ENCODE measurements at places on chromosomes 7 and 10.
A peak's percentile ranks its signal among the peaks of the same experiment; 100 is the strongest.

- DNase-seq: peak; percentile 46
Observed at GRCh38 chr10:97427571-97428179, 1.7 kb downstream of the PGAM1 start.

DNA sequence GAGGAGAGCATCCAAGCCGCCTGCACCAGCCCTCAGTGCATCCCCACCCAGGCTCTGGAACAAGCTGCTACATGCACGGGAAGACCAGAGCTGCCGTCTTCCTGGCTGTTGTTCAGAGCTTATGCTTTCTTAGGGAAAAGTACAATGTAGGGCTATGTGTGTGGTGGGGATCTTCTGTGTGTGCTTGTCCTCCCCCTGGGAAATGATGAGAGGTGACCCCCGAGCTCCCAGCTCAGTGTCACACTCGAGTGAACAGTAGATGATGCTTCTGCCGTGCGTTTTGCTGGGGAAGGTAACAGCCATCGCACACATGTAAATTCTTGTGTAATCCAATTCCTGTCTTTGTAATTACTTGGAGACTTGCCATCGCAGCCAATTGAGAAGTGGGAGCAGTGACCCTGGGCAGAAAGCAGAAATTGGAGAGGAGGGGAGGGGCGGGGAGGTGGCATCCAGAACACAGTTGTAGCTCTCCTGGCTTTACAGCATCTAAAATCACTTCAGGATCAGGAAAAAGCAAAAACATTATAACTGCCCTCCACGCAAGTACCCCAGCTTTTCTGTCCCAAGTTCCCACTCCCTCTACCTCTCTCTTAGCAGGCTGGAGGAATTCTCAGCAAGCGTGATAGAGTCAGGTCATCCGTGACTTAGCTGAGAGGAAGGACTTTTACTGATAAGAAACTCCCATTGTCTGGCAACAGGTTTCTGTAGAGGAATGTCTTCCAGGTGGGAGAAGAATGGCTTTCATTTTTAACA is 149.6 kb downstream of the TCF7L2 start:
- DNase-seq: no peak

DNA sequence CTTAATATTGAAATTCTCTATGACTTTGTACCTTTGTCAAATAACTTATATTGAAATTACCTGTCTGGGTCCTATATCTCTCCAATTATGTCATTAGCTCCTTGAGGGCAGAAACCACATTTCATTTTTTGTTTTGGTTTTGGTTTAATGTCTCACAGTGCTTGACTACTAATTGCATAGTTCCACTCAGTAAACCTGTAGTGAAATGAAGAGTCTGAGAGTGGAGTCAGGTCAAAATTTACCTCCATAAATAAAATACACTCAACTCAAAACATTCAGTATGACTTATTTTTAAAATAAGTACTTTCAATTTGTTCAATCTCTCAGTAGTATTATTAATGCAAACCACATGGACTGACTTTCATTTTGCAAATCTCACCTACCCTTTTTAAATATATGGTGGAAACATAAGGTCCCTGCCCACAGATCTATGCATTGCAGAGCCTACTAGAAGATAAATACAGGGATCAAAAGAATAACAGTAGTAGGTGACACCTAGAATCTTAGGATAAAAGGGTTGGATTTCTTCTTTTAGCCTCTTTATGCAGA is 32.5 kb downstream of the PDE1C start:
- no peak for DNase-seq

DNA sequence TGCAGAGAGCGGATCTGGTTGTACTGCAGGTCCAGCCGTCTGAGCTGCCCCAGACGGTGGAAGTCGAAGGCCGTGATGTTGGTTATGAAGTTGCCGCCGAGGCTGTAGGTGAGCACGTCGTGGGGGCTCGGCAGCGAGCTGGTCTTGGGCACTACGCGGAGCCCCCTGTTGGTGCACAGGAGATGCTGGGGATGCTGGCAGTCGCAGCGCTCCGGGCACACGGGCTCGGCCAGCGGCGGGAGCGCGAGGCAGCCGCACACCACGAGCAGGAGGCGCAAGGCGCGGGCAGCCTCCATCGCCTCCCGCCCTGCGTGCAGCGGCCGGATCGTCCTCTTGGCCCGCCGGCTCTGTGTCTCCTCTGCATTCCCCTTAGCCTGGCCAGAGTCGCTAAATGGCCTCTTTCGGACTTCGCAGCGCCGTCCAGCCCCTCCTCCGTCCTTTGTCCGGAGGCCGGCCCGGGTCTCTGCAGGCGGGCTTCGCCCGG is 337 bp downstream of the TRIL start:
- no peak for DNase-seq

GRCh38 chr10:110399965-110400933 is 95.5 kb upstream of the SMNDC1 start:
- no peak for DNase-seq

GRCh38 chr7:150992833-150993302 is 2.1 kb downstream of the NOS3 start:
- no peak for DNase-seq

DNA sequence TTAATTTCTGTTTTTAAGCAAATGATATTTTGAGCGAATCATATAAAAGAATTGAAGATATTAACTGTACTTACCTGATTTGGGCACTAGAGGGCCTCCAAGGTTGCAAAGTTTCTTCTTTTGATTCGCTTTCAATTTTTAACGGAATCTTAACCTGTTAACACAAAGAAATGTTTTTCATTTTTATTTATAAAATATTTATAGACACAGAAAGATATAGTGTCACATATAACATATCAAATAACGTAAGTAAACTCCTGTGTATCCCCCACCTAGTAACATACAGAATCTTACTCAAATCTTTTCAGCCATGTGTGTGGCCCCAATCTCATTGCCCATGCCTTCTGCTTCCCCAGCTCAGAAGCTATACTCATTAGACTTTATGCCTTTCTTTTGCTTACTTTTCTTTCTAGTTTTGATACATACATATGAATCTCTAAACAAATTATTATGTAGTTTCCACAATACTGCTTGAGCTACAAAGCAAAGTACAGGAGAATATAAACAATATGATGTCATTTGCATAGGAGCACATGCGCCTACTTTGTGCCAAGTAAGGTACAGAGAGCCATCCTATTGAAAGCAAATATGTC is 49.5 kb upstream of the ZPBP start:
- no peak for DNase-seq

GRCh38 chr10:50467209-50467608 is 156.5 kb downstream of the SGMS1 start:
- no peak for DNase-seq

Measured in stimulated activated naive CD8-positive, alpha-beta T cell treated with anti-CD3 and anti-CD28 coated beads, Interleukin-15, Interleukin-2, amounts not matched to agents 100 U/mL and 50 U/mL, for 24 hours (primary cell).